ENCODE measurements at places on chromosomes 13 and 19. TPM values are rescaled to one million over a fixed set of nuclear protein-coding genes. Genes with fewer than 3 reads are reported as not detected.

Gene NBEA
- 4.7 TPM for total RNA-seq

Gene NANOS3
- total RNA-seq = not detected

Gene ADGRE1
- 10.1 TPM for total RNA-seq

Gene LRRC4B
- not detected for total RNA-seq

Gene PBX4
- 42.7 TPM for total RNA-seq

Gene ZNF534
- total RNA-seq = not detected

Gene GAPDHS
- total RNA-seq = not detected

Gene ZNF90
- 4.0 TPM for total RNA-seq

GRCh38 chr13:42380420-42381164, 108.6 kb downstream of the AKAP11 start:
- DNase-seq = no peak

GRCh38 chr13:113140677-113141600, 17.5 kb upstream of the PROZ start:
- DNase-seq = no peak

DNA sequence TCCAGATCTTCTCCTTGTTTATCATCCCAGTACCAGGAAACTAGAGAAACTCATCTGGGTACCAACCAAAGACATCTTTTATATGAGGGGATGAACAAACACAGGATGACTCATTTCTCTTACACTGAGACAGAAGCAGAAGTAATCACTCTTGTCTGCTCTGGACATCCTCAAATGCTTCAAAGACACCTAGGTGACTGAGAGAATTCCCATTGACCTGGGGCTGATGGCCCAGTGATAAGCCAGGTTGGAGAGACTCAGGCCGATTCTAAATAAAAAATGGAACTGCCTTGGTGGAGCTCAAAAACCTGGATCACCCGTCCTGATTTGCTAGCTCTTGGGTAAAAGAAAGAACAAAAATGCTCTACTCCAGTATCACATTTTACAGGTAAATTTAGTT, 182.2 kb downstream of the ZNF486 start:
- DNase-seq = no peak

- DNase-seq = no peak
Measured at GRCh38 chr13:75882261-75882660, 246.1 kb downstream of the LMO7 start.

GRCh38 chr13:80086304-80086721, 254.6 kb downstream of the SPRY2 start:
- no peak for DNase-seq

DNA sequence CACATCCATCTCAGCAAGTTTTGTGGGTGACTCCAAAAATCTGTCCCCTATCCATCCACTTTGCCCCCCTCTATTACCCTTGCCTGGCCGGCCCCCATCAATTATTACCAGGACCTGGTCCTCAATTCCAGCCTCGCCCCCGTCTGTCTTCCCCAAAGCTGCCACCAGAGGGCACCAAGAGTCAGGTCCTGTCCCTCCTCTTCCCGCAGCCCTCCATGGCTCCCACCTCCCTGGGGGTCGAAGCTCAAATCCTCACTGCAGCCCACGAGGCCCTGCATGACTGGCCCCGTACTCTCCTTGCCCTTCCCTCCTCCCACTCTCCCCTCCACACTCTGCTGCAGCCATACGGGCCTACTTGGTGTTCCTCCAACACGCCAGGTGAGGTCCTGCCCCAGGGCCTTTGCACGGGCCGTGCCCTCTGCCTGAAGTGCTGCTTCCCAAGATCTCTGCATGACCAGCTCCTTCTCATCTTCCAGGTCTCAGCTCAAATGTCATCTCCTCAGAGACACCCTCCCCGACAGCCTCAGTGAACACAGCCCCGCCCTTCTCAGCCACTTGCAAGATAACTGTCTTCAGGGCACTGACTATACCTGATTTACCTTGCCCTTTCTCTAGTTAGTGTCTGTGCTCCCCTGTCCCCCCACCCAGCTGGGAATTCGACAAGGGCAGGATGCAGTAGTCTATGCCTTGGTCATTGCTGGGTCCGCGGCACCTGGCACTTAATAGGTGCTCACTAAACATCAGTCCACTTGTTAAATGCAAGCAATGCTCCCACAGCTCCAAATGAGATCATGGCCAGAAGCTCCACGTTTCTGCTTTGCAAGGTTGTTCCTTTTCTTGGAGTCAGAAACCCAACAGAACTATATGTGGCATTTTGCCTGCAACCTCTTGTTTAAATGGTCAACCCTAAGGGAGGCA, 16.8 kb upstream of the SEMA6B start:
- peak; percentile 20 for DNase-seq

GRCh38 chr19:51127755-51128154, 3.0 kb downstream of the SIGLEC9 start:
- no peak for DNase-seq

GRCh38 chr13:43424412-43424811, 362.4 kb downstream of the ENOX1 start:
- DNase-seq = no peak

DNA sequence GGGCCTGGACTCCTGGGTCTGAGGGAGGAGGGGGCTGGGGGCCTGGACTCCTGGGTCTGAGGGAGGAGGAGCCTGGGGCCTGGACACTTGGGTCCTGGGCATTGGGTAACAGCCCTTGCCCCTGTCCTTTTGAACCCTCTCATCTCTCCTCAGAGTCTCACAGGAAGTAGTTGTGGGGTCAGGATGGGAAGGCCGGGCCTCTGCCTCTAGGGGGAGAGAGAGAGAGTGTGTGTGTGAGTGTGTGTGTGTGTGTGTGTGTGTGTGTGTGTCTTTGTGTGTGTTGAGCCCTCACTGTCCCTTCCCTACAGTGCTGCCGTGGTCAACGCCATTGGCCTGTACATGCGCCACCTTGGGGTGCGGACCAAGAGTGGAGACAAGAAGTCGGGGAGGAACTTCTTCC, 10.9 kb downstream of the ARHGEF1 start:
- DNase-seq = no peak

- DNase-seq = peak; percentile 80
Measured at GRCh38 chr19:13060964-13061927, 41.4 kb downstream of the LYL1 start.

DNA sequence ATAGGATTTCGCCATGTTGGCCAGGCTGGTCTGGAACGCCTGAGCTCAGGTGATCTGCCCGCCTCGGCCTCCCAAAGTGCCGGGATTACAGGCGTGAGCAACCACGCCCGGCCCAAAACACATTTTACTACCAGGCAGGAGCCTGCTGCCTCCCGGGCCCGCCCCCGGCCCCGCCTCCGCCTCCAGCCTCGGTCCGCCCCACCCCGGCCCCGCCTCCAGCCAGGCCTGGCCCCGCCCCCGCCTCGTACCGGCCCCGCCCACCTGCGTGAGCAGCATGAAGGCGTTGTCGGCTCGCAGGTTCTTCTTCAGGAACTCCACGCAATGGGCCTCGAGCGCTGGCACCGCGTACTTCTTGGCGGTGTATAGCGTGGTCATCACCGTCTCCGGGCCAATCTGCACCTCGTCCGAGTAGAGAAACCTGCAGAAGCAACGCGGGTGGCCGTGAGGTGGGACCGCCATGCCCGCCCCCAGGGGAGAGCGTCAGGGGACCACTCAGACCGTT, 22.7 kb downstream of the BTBD2 start:
- no peak for DNase-seq

DNA sequence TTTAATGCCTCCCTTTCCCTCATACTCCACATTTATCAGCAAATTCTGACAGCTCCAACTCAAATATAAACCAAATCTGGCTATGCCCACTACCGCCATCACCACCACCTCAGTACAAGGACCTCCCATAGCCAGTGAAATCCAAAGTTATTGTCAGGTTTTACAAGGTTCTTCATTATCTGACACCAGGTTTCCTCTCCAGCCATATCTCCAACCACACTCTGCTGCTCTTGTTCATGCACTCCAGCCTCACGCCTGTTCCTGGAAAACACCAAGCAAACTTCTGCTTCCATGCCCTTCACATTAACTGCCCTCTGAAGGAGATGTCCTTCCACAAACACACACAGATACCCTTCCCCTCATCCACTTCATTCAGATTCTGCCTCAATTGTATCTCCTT, 102.2 kb upstream of the MIR17HG start:
- no peak for DNase-seq

GRCh38 chr13:40060296-40061007, 405.0 kb downstream of the COG6 start:
- no peak for DNase-seq

DNA sequence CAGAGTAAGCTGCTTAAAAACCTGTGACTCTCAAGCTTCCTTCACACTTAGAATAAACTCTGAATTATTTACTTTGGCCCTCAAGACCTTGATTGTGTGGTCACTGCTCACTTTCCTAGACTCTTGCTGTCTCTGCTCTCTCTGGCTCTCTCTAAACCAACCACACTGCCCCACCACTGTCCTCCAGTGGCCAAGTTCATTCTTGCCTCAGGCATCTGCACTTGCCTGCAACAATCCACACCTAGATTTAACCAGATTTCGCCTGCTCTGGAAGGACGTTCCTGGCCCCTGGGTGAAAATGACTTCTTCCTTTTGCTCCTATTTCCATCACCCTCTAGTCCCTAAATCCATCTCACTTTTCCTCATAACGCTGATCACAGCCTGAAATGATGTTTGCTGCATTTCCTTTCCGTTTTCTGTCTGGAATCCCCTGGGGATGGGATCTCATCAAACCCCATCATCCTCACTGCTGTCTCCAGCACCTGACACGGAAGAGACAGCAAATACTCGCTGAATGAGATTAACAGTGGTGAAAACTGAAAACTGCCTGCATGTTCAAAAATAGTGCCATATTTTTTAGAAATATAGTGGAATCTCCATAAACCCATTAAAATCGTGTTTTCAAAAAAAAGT, 232.6 kb downstream of the UQCRFS1 start:
- DNase-seq = no peak

DNA sequence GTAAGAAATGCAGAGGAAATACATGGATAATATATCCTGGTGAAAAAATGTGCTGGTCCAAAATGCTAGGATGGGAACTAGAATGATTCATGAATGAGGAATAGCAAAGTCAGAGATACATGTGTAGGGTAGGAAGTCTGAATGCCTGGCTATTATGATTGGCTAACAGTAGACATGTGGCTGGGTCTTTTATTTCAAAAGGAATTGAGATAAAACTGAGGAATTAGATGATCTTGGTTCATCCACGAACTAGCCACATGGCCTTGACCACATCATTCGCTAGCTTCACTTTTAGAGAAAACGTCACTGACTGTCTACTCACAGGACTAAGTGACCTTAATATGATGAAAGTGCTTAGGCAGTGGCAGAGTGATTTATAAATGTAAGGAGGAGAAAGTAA, 103.1 kb downstream of the TRPC4 start:
- no peak for DNase-seq

DNA sequence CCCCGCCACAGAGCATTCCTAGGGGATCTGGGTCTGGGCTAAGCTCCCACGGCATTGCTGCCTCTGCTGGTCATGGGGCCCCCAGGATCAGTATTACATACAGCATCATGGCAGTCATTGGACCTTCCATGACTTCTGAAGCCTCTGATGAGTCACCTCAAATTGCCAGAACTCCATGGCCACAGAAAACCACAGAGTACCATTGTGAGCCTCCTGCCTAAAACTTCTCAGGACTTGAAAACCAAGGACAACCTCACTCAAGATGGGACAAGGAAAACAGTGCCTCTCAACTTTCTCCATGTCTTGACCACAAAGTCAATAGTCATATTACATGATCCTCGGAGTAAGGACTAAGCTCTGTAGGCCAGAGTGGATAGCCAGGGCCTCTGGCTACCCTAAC, 306.0 kb downstream of the GPC5 start:
- no peak for DNase-seq

GRCh38 chr19:18290302-18291018, 9.0 kb upstream of the JUND start:
- DNase-seq = peak; percentile 47

DNA sequence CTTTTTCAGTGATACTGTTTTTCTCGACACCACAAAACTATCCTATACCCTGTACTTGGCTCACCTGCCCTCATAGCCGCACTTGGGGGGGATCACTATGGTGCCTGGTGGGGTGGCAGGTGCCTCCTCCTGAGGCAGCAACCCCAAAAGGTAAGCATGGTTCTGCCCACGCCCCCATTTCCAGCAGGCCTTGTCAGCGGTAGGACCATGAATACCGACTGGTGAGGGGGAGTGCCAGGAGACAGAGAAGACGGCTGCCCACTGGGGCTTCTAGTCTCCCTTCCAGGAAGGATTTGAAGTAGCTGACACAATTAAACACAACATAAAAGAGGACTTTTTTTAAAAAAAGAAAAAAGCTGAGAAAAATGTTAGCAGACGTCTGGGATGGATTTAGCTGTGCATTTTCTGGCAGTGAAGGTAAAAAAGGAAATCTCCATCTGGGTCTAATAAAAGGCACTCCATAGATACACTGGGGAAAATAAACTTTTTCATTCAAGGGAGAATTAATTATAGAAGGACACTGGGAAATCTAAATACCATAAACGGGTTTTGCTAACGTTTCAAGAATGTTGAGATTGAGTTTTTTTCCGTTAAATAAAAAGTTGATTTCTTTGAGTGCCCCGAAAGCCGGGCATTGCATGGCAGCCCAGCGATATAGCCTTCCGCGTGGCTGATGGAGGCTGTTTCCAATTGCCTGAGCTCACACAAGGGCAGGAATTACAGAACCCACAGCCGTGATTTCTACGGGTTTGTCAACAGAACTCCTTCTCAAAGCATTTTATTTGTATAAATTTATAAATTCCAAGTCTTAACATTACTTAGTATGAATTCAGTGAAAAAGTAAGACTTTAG, 45.1 kb downstream of the ATP11A start:
- no peak for DNase-seq

Data from naive thymus-derived CD4-positive, alpha-beta T cell (primary cell).